ENCODE measurements at places on chromosomes 16 and 17. TPM values are rescaled to one million over a fixed set of nuclear protein-coding genes. Genes with fewer than 3 reads are reported as not detected.

PHB1 gene
- 55.6 TPM for total RNA-seq

DNA sequence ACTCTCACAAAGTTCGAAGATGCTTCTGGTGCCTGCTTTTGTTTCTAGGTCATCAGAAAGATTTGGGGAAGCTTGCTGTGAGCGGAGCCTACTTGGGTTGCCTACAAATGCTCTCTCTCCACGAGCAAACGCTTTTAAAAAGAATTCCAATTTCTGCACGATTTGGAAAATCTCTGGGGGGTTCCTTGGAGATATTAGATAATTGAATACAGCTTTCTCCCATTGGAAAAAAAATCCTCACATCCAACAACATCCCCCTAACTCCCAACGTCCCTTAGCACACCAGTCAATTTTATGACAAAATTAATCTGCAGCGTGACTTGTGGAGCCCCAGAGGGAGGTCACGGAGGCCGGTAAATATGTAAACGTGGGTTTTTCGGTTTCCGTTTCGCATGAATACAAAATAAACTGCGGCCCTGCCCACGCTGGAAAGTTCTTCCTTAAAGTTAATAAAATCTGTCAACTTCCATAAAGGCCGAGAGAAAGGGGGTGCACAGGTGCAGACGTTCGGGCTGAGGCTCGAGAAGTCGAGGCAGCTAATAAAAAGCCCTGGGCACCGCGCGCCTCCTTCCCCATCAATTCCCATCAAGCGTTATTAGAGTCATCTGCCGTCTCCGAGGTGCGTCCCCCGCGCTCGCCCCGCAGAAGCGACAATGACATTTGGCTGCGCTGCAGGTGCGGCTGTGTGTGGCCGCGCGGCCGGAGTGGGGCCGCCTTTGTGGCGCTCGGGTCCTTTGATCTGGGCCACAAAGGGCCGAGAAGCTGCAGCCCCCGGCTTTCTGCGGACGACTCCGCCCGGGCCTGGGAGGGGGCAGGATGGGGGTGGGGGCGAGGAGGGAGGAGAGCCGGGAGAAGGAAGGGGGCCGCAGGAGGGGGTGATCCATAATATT lies 37.6 kb downstream of the SALL1 start:
- DNase-seq = no peak

JPH3 gene
- not detected for total RNA-seq

DNA sequence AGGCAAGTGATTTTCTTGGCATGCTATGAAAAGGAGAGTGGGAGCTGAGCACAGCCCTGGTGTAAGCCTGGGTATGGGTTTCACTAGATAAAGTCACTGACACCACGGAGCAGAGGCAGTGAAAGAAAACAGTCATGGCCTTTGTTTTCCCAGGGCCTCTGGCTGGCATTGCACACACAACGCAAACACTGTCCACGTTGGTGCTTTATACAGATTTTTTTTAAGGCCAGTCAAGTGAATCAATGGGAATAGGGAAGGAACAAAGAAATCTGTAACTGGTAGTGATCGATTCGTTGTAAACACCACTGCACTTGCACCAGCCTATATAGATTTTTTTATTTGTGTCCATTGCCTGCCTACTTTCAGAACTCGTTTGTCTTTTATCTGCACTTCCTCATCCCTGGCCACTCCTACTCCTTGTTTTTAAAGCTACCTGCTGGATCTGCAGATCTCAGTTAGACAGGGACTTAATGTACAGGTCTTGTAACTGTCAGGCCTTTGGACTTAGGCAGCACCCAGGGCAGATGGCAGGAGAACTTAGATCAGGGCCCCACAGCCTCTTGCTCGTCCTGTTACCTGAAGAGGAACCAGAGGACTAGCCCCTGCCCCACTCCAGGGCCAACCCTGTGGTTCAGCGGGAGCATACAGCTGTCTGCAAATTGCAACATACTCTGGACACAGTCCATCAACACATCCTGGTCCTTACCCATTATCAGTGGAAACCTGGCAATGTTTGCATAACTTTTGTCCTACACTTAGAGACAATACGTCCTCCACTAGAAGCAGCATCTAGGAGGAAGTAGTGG lies 10.6 kb upstream of the TMIGD1 start:
- no peak for DNase-seq

GRCh38 chr17:74749279-74750038 lies 1.0 kb downstream of the NHERF1 start:
- DNase-seq = no peak

DNA sequence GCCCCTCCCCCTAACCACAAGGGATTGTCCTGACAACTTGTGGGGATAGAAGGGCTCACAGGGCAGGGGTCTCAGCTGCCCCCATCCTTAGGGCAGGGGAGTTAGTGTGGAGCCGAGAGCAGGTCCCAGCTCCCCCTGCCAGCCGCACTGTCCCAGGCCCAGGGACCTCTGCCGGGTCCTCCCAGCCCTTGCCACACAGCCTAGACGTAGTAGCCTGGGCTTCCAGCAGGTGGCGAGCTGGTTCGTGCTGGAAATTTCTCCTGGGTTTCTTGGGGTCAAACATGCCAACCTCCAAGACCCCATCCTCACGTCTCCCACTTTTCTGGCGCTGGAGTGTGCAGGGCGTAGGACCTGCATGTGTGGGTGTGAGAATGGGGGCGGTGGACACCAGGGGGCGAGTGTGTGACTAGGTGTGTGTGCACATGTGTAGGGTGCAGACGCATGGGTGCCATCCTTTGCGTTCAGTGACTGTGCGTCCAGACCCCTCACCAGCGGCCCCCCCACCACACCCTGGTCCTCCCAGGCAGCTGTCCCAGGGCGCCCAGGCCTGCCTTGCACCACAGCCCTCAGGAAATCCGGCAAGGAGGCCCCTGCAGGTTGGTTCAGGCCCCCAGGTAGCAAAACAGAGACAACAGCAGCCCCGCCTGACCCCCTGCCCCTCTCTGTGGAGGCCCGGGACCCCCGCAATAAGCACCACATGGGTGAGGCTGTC lies 29.5 kb downstream of the SBK1 start:
- no peak for DNase-seq

DNA sequence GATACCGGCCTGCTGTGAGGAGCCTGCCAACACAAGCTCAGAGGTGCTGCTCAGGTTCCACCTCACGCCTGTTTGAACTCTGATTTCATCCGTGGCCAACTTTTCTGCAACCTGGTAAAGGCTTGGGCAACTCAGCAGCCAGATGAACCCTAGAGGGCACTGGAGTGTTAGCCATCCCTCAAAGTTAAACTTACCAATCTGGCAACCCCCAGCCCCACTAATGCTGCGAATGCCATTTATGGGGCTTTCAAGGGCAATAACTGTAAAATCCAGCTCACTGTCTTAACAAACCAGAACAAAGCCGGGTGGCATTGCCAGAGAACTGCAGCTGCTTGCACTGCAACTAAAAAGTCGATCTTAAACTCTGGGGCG lies 105.5 kb downstream of the AXIN2 start:
- DNase-seq = no peak

SLC38A8 gene
- not detected for total RNA-seq

DNA sequence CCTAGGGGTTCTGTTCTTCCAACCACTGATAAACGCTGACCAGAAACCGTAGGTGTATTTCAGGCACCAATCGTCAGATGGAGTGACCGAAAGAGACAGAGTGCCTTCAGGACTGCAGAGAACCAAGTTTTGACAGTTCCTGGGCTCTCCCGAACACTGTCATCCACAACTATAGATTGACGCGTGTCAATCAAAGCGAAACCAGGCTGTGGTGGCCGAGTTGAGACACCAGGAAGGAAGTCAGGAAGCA lies 11.9 kb upstream of the AURKB start:
- DNase-seq = no peak

GRCh38 chr16:1285669-1286512 lies 23.5 kb upstream of the UBE2I start:
- no peak for DNase-seq

- DNase-seq = no peak
Observed at GRCh38 chr17:40816569-40816968, 5.8 kb downstream of the KRT10 start.
